Stromal cell of bone marrow (primary cell): ENCODE measurements at places on chromosomes 7 and 10.

- DNase-seq = peak; percentile 19
Measured at GRCh38 chr10:67666416-67667034, 29.5 kb downstream of the CTNNA3 start.

DNA sequence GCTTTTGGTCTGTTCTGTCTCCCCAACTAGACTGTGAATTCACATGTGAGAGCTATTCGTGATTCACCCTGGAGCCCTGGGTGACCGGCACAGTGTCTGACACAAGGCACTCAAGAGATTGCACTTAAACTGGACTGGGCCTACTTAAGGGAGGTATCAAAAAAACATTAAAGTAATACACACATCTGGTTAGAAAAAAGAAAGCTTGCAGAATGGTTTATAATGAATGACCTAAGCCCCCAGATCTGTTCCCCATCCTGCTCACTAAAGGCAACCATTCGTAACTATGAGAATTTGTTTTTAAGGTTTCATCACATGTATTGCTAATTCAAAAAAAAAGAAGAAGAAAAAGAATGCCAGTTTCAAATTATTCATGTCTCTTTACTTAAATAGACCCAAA lies 74.5 kb downstream of the DGKI start:
- DNase-seq = no peak

- DNase-seq = peak; percentile 59
Measured at GRCh38 chr7:84251277-84251781, 56.7 kb upstream of the SEMA3A start.

- DNase-seq = no peak
Measured at GRCh38 chr10:7501157-7501556, 90.3 kb upstream of the SFMBT2 start.

GRCh38 chr10:31912289-31912688 lies 16.3 kb downstream of the ARHGAP12 start:
- DNase-seq = no peak

DNA sequence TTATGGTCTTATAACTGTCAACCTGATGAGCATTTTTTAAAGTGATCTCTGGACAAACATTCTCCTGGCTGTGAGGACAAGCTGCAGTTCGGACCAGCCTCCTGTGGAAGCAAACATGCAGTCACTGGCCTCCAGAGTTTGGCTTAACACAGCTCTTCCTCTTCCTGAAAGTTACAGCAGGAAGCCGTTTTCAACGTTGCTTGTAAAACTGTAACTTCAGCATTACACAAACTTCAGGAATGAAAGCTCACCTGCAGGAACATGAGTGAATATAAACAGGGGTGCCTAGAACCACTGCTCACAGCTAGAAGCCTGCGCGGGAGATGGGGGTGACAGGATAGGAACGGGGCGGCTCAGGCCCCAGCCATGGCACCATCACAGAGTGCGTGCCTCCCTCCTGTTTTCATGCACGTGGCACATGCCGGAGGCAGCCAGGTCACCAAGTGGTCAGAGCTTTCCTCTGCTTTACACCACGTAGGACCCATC lies 292.9 kb upstream of the PITRM1 start:
- DNase-seq = no peak

DNA sequence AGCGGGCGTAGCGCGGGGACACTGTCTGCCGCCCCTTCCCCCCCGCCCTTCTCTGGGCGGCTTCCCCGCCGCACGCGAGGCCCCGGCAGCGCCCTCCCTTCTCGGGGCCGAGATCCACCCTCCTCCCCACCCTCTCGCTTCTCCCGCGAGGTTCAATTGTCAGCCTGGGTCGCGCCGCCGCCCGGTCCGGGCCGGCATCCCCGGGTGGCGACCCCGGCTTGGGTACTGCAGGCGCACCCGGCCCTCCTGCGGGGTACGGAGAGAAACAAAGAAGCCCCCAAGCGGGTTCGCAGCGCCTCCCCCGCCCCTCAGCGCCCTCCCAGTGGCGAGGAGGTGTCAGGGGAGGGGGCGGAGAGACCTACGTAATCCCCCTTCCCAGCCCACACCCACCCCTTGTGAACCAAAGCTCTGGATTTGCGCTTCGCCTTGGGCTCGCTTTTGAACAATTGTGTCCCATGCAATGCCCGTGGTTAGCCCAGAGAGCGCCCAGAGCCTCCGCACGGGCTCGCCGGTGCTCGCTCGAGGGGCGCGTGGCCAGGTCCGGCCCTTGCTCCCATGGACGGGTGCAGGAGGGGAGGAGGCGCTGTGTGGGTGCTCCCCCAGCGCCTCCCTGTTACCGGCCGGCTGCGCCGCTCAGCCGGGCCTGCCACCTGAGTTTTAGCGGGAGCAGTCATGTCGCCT lies 634 bp downstream of the HECW1 start:
- no peak for DNase-seq

- no peak for DNase-seq
Measured at GRCh38 chr10:67669978-67670377, 26.0 kb downstream of the CTNNA3 start.

DNA sequence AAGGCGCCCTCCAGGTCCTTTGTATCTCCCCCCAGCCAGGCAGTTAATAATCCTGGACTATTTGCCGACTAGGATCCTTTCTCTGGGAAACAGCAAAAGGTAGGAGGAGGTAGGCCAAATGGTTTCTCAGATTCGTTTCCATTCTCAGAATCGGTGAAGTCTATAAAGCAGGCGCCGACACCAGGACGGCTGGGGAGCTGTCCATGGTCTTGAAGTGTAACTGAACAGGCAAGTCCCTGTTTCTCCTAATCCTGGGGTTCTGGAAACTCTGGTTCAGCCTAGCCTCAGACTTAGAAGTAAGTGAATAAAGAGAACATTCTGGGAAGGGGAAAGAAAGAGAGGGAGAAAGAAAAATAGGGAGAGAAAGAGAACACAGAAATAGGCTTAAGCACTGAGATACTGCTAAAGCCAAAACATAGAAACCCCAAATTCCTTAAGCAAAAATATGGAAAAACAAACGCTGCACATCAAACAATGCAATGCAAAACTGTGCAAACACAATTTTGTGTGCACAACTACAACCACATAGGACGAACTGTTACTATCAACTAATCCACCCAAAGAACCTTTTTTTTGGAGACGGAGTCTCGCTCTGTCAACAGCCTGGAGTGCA lies 11.1 kb upstream of the INA start:
- peak; percentile 61 for DNase-seq

GRCh38 chr10:59553162-59553900 lies 156.3 kb downstream of the SLC16A9 start:
- no peak for DNase-seq

DNA sequence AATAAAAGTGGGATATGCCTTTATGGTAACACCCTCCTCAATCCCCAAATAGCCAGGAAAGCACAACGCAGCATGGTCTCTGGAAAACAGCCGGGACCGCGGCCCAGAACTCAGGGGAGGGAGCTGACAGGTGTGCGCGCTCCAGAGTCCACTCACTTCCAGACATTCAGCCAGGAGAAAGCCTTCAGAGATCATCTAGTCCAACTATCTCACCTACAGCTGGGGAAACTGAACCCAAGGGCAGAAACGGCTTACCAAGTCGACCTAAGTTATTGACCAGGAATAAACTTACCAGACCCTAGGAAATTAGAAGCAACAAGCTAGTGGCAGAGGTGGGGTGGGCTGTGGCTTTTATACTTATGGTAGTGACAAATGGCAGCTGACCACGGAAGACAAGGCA lies 16.4 kb downstream of the GSDME start:
- DNase-seq = no peak

GRCh38 chr10:6045878-6046772 lies 16.0 kb downstream of the IL2RA start:
- no peak for DNase-seq
